Astrocyte of the cerebellum (primary cell): ENCODE measurements at places on chromosomes 3 and 15.

DNA sequence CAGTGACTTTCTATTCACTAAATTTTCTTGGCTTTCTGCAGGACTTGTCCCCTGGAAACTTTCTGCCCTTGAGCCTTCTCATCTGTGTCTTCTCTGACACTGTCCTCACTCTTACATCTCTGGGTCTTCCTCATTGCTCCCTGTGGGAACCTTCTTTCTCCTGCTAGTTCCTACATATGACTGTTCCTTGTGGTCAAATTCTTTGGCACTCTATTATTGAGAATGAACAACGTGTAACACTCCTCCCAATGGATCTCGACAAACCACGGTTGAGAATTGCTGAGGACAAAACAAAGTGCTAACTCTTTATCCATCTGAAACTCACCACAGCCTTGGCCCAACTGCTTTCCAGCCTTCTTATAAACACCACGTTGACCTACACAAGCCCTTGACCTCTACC lies 3.5 kb upstream of the FAM81A start:
- DNase-seq = peak; percentile 18

- no peak for DNase-seq
Observed at GRCh38 chr15:84886211-84886983, 1.9 kb downstream of the SLC28A1 start.

DNA sequence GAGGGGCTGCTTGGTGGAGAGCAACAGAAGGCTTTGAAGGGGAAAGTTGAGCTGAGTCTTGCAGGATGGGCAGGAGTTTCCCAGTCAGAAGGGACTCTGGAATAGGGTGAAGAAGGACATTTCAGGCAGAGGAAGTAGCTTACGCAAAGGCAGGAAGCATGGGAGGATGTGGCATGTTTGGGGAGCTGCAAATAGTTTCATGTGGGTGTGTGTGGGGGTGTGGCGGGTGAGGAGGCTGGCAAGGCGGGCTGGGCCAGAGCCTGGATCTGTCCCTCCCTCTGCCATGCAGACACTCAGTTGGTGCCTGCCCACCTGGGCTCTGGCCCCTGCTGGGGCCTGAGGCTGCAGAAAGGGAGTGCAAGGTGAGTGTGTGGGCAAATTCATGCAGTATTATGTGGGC lies 10.4 kb downstream of the TEX264 start:
- DNase-seq = no peak

GRCh38 chr15:73330206-73331051 lies 38.3 kb downstream of the HCN4 start:
- no peak for DNase-seq

DNA sequence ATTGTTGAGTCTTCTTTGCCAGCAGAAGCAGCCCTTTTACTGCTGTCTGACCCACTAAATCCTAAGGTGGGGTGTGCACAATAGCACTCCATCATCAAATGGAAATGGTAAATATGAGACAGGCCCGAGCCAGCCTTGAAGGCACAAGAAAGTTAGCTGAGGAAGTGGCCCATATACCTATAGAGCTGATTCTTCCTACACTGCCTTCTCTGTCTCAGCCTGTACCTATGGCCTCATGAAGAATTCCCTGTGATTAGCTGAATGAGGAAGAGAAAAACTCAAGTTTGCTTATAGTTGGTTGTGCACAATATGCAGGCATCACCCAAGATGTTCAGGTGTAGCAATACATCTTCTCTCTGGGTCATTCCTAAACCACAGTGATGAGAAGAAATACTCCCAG lies 31.7 kb upstream of the XCR1 start:
- DNase-seq = no peak

- DNase-seq = no peak
Observed at GRCh38 chr3:197961582-197961945, 1.5 kb downstream of the LMLN start.

DNA sequence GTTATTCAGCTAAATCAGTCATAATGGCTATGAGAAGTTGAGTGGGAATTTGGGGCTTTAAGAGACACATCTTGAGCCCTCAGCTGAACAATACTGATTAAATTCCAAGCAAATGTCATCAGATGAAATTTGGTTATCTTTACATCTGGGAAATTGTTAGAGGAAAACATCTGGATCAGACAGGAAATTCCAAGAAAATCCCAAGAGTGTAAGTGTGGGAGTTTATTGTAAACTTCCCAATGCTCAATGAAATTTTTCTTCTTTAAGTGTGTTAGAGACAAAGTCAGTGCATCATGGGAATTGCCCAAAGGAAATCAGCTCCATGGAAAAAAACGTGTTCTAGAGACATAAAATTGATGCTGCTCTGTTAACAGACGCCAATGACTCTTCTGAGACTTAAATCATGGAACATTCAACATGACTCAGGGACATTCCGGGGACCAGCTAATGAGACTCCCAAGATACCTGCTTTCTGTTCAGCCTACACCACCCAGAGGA lies 19.8 kb upstream of the DCLK3 start:
- no peak for DNase-seq

DNA sequence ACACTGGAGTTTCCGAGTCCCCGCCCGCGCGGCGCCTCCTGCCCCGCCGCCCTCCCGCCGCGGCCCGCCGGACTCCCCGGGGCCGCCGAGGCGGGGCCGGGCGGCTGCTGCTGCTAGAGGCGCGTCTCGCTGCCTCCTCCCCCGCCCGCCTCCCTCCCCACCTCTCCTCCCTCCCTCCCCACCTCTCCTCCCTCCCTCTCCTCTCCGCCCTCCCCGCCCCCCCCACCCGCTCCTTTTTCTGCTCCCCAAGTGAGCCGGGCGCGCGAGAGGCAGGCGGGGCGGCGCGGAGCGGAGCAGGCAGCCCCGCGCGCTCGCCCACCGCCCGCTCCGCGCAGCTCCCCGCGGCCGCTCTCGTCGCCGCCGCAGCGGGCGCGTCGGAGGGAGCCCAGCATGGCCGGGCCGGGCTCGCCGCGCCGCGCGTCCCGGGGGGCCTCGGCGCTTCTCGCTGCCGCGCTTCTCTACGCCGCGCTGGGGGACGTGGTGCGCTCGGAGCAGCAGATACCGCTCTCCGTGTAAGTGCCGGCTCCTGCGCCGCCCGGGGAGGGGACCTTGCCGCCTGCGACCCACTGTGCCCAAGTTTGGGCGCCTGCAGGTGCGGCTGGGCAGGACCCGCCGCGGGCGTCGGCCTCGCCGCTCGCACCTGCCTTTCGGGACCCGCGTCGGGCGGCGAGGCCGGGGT lies at the start of gene CACNA2D3:
TSS of gene CACNA2D3 (plus strand) at position 229 of the 679 bp plus-strand sequence.
- no peak for DNase-seq

DNA sequence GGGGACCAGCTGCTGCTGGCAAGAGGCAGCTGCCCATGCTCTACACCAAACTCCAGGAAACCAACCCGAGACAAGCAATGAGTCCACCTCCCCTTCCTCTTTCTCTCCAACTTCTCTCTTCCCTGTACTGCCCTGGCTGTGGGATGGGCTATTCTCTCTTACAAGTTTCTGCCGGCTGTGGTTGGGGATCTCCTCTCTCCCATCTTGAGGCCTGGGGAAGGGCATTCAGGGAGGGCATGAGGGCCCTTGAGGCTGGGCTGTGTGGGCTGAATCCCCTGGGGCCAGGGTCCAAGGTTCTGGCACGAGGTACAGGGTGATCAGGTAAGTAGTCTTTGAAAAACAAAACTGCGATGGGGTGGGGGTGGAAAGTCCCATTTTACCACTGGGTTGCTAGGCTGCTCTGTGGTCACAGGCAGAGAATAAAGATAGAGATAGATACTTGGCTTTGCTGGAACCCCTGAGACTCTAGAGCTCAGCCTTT lies 32.3 kb upstream of the CTSH start:
- DNase-seq = no peak

GRCh38 chr3:159971311-159971710 lies 17.3 kb upstream of the IL12A start:
- no peak for DNase-seq

GRCh38 chr15:34456658-34457057 lies 19.1 kb upstream of the GOLGA8A start:
- DNase-seq = no peak

DNA sequence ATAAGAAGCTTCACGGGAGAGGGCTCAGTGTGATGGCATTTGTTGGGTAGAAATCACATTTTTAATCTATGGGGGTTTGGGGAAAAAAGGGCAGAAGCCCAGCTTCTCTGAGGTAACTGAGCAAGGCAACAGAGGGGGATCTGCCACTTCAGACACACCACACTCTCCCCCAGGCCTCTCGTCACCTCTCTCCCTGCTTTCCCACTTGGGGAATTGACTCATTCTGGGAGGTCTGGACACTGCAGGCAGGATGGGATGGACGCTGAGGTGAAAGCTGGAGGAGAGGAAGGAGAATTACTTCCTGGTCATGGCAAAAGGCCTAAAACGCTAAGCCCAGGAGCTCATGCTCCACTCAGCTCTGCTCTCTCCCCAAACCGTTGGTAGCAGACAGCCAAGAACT lies 33.2 kb downstream of the MYO5C start:
- no peak for DNase-seq

- DNase-seq = no peak
Observed at GRCh38 chr15:35023804-35024203, 35.7 kb upstream of the ZNF770 start.

DNA sequence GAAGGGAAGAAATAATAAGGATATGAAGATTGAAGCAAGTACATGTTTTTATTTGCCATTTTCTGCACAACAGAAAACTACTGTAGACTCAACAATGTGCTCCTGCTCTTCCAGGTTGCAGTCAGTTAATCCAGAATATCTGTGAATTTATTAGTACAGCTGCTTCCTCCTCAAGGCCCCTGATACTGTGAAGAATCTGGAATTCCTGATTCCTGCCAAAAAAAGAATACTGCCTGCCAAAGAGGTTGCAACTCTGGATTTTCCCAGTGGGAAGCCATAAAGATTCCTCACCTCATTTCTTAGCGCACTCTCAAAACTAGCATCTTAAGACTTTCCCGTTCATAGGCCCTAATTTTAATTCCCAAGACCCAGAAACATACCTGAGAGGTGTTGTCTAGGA lies 33.6 kb upstream of the LRRC3B start:
- DNase-seq = no peak

DNA sequence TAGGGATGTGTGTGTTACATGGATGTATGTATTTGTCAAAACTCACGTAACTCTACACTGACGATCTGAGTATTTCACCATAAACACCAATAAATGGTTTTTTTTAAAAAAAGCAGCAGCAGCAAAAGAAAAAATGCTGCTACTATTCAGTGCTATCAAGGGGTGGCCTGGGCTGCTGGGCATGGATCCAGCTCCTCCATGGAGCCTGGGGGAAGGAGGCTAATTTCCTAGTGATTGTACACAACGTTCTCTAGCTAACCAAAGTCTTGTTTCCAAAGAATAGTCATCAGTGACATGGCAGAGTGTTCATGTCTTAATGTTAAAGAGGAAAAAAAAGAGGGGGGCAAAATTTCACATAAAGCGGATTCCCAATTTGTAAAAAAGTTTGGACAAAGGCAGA lies 29.0 kb downstream of the POMGNT2 start:
- DNase-seq = no peak

- DNase-seq = no peak
Observed at GRCh38 chr15:74191798-74192197, 10.8 kb downstream of the STRA6 start.

- no peak for DNase-seq
Observed at GRCh38 chr15:87508086-87508485, 748.5 kb downstream of the NTRK3 start.

GRCh38 chr3:5565026-5565425 lies 377.5 kb downstream of the EDEM1 start:
- DNase-seq = no peak

- no peak for DNase-seq
Observed at GRCh38 chr3:24835510-24835909, 340.9 kb upstream of the THRB start.

DNA sequence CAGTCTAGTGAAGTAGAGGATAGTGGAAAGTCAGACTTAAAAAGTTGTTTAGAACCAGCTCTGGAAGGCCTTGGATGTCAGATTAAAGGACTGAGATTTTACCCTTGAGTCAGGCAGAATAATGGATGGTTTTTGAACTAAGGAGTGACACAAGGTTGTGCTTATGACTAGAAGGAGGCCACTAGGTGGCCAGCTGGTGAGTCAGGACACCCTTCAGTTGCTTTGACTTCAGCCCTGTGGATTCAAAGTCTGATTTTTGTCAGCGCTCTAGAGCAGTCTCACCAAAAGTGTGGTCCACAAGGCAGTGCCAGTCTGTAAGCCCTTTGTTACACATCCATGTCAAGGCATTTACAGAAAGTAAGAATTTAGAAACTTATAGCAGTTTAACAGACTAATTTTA lies 3.8 kb upstream of the GABPB1 start:
- no peak for DNase-seq

GRCh38 chr3:98388147-98388546 lies 2.3 kb upstream of the OR5K3 start:
- DNase-seq = no peak

DNA sequence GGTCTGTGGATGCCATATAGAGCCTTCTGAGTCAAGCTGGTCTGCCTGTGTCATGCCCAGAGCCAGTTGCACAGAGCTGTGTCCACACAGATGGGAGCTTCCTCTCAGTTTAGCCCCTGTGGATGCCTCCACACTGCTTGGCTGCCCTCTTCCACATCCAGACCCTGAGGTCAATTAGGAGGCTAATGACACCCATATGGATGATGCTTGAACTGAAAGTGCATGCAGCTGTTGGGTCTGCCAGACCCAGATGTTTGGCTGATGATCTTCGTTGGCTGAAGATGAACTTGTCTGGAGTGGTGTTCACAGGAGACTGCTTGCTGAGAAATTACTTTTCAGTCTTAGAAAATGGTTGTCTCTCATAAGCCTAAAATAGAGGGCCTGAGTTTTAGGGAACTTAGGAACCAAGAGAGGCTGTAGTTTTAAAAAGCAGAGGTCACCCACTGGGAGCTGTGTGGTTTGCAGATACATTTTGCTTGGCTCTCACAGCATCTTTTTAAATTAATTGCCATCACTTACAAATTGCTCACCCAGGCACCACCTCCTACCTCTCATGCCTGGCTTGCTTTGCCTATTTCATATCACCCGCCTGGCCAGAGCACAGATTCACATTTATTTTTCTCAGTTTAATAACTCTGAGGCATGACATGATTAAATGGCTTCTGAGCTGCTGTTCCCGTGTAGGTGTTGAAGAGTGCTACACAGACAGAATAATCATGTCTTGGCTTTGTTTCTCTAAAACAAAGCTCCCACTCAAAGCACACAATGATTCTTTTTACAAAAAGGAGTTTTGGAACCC lies 176.1 kb downstream of the MINAR1 start:
- no peak for DNase-seq

- no peak for DNase-seq
Observed at GRCh38 chr3:34248352-34248751, 449.9 kb downstream of the PDCD6IP start.
